Stimulated activated memory B cell treated with anti-CD40 and anti-IgM and Interleukin-4, amounts not matched to agents 10 μg/mL and 1 μg/mL and 100 μg/mL, for 72 hours (primary cell): ENCODE measurements at places on chromosomes 12 and 14.

GRCh38 chr12:109625131-109625559, 51.6 kb downstream of the MVK start:
- ATAC-seq: no peak

DNA sequence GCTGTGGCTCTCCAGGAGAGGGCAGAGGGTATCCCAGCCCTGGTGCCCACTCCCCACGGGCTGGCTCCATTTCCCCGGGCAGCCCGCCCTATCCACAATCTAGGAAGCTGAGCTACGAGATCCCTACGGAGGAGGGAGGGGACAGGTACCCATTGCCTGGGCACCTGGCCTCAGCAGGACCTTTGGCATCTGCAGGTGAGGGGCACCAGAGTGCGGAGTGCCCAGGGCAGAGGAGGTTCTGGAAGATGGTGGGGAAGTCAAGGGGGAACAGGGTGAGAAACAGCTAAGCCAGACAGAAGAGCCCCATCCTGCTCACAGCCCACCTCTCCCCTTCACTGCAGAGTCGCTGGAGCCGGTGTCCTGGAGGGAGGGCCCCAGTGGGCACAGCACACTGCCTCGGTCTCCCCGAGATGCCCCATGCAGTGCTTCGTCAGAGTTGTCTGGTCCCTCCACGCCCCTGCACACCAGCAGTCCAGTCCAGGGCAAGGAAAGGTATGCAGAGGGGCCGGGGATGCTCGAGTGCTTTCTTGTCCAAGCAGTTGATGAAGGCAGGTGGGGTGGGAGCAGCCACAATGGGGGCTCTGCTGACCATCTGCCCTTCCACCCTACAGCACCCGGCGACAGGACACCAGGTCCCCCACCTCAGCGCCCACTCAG, 10.3 kb downstream of the TNS2 start:
- ATAC-seq: no peak

- ATAC-seq: no peak
Measured at GRCh38 chr12:132458846-132459641, 30.9 kb upstream of the FBRSL1 start.

DNA sequence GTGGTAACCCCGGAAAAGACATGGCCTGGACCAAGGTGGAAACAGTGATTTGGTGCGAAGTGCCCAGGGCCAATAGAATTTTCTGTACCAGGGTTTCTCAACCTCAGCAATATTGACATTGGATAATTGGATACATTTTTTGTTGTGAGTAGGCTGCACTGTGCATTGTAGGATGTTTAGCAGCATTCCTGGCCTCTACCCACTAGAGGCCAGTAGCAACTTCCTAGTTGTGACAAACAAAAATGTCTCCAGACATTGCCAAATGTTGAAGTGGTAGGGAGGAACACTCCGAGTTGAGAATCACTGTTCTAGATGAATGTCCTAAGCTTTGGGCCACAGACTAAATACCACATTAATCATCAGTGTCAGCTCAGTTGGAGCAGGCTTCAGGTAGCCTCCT, 6.2 kb upstream of the CGRRF1 start:
- ATAC-seq: no peak
